Caudate nucleus (tissue), 63 donors: ENCODE measurements at places on chromosomes 1 and 21.

DNA sequence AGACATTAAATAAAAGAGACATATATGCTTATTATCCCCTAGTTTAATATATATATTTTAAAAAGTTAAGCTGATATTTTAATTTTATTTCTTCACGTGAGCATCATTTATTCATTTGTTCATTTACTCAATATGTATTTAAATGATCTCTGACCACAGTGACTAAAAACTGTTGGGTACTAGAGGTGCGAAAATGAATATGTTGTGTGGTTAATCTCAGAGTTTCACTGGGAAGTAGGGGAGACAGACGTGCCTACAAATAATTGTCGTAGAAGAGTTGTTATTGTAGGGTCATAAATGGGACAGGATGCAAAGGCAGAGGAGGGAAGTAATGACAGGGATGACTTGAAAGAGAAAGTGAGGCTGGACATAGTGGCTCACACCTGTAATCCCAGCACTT lies 213.0 kb upstream of the CACYBP start:
- no peak for DNase-seq

GRCh38 chr1:183002797-183003196 lies 20.4 kb upstream of the LAMC1 start:
- no peak for DNase-seq

DNA sequence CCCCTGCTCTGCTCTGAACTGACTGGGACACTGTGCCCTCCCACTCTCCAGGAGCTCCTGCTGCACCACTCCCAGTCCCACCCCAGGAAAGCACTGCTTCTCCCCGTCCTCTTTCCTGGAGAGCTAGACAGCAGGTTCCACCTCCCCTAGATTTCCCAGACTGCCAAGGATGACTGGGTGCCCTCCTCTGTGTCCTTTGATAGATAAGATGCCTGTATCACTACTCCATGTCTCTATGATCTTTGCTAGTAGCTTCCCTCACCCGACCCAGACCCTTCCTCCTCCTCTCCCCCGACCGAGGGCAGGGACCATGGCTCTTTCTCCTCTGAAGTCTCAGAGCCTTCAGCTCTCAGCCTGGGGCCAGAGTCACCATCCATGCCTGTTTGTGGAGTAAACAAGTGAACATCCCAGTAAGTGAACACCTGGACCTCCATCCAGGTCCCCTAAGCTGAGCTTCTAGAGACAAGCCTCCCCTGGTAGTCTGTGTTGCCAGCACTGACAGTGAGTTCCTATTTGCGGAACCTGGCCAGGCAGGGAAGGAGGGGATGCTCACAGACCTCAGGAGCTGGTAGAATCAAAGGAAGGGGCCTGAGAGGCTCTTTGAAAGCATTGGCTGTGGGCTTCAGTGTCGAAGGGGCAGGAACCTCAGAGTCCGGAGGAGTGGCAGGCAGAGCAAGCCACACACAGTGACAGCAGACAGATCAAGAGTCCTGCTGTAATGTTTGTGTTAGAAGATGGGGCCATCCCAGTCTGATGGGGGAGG lies 104.0 kb downstream of the PAX7 start:
- no peak for DNase-seq

DNA sequence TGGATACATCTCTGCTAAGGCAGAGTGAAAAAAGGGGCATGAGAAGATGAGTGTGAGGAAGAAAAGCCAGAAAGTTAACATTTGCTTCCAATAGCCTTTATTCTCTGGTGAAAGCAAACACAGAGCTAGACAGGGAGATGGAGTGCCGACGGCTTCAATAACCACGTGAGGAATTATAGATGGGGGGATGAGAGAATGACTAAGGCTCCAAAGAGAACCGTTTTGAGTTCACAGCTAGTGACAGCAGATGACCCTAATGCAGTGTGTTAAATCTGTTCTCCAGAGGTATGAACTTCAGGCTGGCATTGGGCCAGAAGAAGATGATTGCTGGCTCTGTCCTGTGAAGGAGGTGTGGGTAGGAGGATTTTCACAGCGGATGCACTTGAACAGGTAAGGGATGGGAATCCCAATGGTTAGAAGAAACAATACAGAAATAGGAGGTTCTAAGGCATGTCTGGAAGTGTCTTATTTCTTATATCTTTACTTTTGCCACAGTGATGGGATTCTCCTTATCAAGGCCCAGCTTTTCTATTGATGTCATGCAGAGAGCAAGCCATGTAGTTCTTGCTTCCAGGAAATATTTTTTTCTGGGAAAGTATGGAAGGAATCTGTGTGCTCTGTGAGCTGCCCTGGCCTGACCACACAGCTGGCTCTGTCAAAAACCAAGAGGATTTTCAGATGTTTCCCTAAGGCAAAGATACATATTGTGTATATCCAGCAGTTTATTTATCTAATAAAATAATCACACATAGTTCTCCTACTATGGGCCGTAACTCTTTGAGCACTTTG lies 573.8 kb downstream of the LTN1 start:
- DNase-seq, result no peak

- no peak for DNase-seq
Observed at GRCh38 chr1:64194168-64195080, 9.0 kb upstream of the UBE2U start.

GRCh38 chr1:54805981-54806381 lies 4.9 kb upstream of the TTC22 start:
- peak; percentile 27 for DNase-seq

- no peak for DNase-seq
Observed at GRCh38 chr1:225451340-225451739, 23.5 kb upstream of the LBR start.

- DNase-seq, result no peak
Observed at GRCh38 chr1:5765483-5765882, 226.7 kb downstream of the NPHP4 start.

DNA sequence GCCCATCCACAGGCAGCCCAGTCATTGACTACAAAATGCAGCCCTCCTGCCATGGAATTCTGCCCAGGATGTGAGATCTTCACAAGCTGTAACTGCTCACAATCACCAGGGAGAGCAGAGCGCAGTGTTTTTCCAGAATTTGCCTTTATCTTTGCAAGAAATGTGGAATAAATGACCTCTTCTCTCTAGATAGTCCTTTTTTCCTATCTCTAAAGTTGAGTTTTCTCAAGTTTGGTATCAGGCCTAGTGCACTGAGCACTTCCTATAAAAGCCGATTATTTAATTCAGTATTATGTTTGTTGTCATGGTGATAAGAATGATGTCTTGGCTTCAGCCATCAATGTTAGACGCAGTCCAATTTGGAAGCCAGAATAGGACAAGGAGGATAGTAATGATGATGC lies 246.9 kb upstream of the IRF2BP2 start:
- no peak for DNase-seq

DNA sequence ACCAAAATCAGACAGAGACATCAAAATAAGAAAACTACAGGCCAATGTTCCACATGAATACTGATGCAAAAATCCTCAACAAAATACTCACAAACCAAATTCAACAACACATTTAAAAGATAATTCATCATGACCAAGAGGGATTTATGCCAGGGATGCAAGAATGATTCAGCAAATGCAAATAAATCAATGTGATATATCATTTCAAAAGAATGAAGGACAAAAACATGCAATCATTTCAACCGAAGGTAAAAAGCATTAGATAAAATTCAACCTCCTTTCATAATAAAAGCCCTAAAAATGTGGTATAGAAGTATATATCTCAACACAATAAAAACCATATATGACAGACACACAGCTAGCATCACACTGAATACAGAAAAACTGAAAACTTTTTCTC lies 81.5 kb upstream of the LYPLAL1 start:
- DNase-seq, result no peak

GRCh38 chr1:188169971-188170370 lies 1341.2 kb downstream of the PLA2G4A start:
- no peak for DNase-seq

GRCh38 chr1:61709908-61710289 lies 15.0 kb downstream of the TM2D1 start:
- no peak for DNase-seq

GRCh38 chr1:155177192-155177917 lies 3.7 kb downstream of the TRIM46 start:
- DNase-seq, result no peak

- DNase-seq, result no peak
Observed at GRCh38 chr1:20903437-20903836, 116.3 kb upstream of the HP1BP3 start.

DNA sequence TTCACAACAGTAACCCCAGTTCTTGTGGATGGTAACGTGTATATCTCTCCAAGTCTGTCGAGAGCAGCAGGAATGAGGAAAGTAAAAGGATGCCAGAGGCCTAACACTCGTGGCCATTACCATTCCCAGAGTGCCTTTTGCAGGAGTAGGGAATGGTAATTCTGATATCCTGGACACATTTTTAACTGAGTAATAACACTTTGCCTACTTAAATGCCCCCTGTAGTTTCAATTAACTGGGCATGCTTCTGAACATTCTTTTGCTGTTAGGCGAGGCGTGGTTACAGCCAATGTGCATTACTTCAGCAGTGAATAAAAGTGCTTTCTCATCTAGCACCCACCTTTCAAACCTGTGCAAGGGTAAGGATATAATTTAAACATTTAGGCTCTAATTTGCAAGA lies 258.5 kb upstream of the ADGRL2 start:
- no peak for DNase-seq

GRCh38 chr1:54810153-54810942 lies 9.2 kb upstream of the TTC22 start:
- DNase-seq, result peak; percentile 34

DNA sequence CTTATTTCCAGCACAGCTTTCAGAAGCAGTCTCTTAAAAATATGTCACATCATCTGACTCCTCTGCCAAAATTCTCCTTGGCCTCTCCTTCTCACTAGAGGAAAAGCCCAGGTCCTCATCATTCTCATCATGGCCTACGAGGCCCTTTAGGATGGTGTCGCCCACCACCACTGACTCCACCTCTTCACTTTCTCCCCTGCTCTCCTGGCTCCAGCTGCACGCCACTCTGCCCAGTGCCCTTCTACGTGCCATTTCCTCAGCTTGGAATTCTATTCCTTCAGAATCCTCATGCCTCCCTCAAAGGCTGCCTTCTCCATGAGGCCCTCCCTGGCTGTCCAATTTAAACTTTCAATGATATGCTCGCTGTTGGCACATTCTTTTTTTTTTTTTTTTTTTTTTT lies 25.3 kb upstream of the BTG2 start:
- no peak for DNase-seq

DNA sequence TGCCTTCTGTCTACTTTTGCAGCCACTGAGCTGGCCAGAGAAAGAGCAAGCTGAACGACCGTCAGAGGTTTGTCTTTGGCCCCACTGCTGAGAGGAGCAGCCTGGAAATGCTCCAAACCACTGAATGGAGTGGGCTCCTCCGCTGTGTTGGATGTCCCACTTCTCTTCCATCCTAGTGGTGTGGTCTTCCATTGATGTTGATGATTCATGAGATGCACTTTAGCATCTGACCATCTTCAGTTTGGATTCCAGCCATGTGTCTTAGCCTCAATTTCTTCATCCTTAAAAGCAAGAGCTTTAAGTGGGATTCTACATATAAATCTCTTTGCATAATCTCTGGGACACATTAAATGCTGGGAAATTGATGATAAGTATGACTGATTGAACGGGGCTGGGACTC lies 276.9 kb downstream of the SIPA1L2 start:
- no peak for DNase-seq

GRCh38 chr21:41124641-41125201 lies 43.2 kb upstream of the BACE2 start:
- DNase-seq, result no peak

DNA sequence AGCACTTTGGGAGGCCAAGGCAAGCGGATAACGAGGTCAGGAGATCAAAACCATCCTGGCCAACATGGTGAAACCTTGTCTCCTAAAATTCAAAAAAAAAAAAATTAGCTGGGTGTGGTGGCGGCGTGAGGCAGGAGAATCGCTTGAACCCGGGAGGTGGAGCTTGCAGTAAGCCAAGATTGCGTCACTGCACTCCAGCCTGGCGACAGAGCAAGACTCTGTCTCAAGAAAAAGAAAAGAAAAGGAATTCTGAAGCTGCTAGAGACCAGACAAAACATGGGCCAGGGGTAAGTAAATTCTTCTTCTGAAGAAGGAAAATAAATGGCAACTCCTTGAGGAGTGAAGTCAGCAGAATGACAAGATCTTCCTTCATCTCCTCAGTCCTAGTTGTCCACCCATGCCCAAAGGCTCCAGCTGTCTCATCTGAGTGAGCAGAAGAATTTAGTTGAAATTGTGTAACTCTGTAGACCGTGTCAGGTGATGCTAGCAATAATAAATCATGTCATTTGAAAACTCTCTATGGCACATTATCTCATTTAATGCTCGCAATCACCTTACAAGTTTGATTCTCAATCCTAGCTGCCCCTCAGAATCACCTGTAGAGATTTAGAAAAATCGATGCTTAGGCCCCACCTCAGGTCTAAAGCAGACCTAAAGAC lies 14.3 kb downstream of the PDZK1 start:
- DNase-seq, result no peak

DNA sequence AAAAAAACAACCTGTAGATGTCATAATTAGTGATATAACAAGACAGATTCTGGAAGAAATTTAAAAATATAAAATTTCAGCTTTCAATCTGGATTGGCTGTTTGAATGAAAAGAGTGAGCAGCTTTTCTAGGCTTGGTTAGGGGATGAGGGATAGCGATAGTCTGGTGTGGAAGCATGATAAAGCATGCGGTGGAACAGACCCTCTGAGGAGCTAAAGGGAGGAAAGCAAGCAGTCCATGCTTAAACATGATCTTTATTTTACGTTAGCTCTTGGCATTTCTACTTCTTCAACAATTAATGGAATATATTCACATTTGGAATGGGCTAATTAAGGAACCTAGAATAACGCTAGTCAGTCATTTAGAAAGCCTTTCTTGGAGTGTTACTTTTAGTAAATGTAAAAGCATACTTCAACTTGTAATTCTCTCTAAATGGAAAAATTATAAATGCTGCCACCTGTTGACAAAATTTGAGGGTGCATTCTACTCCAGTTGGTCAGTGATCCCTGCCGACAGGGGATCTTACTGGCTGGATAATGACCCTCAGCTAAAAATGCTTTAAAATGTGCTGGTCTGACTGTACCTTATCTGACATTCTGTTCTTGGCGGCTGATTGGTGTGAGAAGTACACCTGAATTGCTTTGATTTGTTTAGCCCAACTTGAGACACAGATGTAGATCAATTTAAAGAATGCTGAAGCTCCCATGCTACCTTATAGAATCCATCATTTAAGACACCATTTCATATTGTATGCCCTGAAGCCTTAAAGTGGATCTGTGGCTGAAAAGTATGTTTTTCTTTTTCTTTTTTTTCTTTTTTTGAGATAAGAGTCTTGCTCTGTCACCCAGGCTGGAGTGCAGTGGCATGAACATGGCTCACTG lies 61.2 kb downstream of the AK4 start:
- DNase-seq, result no peak

DNA sequence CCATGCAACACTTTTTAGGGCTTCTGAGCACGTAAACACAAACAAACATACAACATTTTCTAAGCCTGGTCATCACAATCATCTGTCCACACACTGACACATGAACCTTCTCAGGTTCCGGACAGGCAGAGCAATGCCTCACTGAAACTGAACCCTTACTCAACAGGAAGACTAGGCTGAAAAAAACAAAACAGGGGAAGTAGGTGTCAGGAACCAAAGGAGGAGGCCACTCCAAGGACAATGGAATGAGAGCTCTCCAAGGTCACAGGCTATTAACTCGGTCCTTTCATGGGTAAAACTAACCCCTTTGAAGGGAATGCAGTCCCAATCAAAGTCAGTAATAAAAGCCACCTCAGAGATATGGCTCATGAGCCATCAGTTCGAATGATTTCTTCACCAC lies 76.6 kb downstream of the FAM78B start:
- no peak for DNase-seq
